ENCODE measurements at places on chromosomes 11 and 22. TPM values are rescaled to one million over a fixed set of nuclear protein-coding genes. Genes with fewer than 3 reads are reported as not detected.

- peak; percentile 71 for DNase-seq
Measured at GRCh38 chr22:48153726-48154125, 1391.3 kb downstream of the TBC1D22A start.

GRCh38 chr11:67464411-67465188, 4.5 kb downstream of the TMEM134 start:
- DNase-seq = peak; percentile 93

GRCh38 chr22:46737976-46738646, at the start of gene CERK:
CERK (minus strand) TSS chr22:46738252; CDS start chr22:46738148, 104 bp downstream.
- no peak for DNase-seq

- DNase-seq = peak; percentile 95
Measured at GRCh38 chr11:777288-778255, at the start of gene GATD1. GATD1 (minus strand) TSS chr11:777487; CDS start chr11:777462, 25 bp downstream.

OR2D2 gene
- not detected for total RNA-seq
